ENCODE measurements at places on chromosomes 13 and 19.

DNA sequence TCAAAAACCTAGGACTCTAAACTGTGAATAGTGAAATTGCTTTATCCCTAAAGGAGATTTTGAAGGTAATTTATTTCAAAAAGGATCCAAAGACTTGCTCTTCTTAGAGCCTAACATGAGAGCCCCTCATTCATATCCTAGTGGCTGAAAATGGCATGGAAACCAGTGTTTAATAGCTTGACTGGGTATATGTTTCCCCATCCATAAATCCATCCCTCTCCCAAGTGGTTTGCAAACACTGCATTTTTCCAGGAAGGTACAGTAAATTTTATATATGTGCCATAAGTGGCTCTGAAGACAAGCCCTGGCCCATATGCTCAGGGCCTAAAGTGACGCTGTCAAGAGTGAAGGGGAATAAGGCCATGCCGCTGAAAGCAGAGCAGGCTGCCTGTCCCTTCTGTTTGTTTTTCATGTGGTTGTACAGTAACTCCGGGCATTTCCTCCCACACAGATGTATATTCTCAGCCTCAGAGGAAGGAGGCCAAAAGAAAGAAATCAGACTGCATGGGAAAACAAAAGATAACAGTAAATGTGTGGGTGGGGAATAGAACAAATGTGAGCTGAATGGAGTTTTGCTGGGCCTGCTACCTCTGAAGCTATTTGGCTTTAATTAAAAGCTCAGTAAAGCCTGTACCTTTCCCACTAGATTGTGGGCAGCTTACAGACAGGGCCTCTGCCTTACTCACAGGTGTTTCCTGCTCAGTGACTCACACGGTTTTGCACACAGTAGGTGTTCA is 181.9 kb downstream of the PCDH9 start:
- DNase-seq, result no peak

- DNase-seq, result no peak
These were observed 6.8 kb downstream of the NAPA start for GRCh38 chr19:47507924-47508553.

DNA sequence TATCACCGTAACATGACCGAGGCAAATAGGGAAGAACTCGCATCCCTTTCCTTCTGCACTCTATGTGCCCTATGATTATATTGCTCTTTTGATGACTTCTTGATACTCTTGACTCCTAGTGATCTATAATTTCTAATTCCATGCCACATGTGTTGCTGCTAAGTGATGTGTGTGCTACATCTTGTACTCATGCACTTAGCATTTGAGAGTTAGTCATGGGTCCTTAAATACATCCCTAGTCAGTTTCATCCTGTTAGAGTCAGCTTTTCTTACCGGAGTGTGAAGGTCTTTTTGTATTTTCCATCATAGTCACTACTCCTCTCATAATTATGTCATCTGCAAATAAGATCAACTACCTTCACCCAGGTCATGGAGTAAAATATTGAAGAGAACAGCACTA is 30.2 kb downstream of the RXFP2 start:
- no peak for DNase-seq

GRCh38 chr13:39670445-39670844 is 15.0 kb downstream of the COG6 start:
- DNase-seq, result no peak

DNA sequence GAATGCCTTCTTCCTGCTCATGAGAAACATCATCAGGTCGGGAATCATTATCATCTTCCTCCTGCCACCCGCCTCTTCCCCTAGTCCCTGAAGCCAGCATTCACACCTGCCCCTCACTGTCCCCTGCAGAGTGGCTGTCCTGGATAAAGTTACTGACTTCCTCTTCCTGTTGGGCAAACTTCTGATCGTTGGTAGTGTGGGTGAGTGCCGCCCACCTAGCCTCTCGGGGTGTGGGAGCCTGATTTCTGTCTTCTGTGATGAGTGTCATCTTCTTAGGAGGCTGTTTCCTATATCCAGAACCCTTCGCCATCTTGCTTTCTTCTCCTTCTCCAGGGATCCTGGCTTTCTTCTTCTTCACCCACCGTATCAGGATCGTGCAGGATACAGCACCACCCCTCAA is 12.5 kb downstream of the SLC44A2 start:
- no peak for DNase-seq

DNA sequence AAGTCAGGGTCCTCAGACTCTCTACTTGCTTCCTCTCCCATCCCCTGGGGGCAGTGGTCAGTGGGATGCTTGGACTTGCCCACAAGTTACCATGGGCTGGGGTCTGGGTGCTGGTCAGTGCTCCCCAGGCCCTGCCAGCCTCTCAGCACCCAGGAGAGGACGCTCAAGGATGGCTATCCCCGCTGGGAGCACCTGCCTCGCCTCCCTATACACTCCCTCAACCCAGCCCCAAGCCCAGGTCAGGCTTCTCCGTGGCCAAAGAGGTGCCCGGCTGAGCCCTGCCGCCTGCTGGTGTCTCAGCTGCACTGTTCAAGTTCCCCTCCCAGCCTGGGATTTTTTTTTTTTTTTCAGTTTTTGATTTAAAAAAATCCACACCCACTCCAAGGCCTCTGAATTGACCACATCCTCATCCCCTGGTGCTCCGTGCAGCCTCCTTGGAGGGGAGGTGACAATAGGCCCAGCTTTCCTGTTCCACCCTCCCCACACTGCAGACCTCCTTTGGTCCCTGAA is 10.8 kb downstream of the F2RL3 start:
- DNase-seq, result no peak

Measured in T follicular helper cell (primary cell).